T-helper 2 cell treated with Interferon-gamma antibody and Interleukin-4, amounts not matched to agents 5 μg/mL and 100 μg/mL, for 36 hours (primary cell): ENCODE measurements at places on chromosomes 1 and 21.

- no peak for DNase-seq
Measured at GRCh38 chr1:17607644-17608581, 68.4 kb downstream of the ARHGEF10L start.

DNA sequence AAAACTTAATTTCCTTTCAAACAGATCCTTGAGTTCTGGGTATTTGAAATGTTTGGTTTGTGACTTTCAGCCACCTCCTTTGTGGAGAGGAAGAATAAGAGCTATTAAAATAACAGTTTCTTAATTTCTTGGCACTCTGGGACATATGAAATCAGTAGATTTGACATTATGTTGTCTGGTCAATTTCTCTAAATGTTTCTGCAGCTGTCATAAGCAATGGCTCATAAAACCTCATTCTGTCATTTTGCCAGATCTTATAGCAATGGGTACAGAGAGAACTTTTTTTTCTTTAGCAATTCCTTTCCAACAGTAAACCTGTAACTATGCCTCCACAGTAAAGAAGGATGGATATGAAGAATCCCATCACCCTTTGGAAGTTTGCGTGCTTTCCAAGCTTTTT lies 52.6 kb downstream of the LAMC1 start:
- DNase-seq, result no peak

GRCh38 chr1:7613106-7613850 lies 157.8 kb upstream of the VAMP3 start:
- DNase-seq, result no peak

DNA sequence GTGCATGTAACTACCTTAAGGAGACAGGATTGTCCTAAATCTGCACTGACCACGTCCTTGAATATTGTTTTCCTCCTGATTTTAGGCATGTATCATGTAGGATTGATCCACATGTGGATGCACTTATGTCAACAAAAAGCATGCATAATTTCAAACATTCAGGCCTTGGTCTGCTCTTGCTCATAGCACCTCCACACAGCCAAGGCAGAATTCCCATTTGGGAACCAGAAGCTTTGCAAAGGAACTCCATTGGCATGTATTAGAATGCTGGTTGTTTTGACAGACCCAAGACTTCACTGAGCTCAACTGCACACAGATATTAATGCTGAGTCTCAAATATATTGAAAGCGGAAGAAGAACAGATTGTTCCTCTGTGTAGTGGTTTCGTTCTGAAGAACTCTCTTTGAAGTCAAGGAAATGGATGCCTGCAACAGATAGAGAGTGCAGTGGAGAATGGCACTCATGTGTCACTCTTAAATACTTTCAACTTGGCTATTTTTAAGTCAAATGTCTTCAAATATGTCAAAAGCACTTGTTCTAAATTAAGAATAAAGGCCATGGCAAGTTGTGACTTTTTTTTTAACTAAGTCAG lies 387.6 kb downstream of the LTN1 start:
- DNase-seq, result no peak

DNA sequence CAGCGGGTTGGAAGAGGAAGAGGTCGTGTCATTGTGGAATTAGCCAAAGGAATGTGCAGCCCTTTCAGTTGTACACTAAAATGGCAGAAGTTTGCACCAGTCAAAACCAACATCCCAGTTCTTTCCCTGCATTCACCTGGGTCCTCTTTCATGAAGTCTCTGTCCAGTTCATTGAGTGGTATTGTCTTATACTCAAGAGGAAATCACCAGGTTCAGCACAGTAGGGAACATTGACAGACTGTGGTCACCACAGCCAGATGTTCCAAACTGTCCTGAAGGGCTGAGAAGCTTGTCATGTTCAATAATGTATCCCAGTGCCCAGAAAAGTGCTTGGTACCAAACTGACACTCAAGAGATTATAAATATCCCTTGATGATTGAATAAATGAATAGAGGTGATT lies 131.6 kb downstream of the GLUL start:
- no peak for DNase-seq

GRCh38 chr1:112061901-112062320 lies 72.4 kb upstream of the KCND3 start:
- no peak for DNase-seq

DNA sequence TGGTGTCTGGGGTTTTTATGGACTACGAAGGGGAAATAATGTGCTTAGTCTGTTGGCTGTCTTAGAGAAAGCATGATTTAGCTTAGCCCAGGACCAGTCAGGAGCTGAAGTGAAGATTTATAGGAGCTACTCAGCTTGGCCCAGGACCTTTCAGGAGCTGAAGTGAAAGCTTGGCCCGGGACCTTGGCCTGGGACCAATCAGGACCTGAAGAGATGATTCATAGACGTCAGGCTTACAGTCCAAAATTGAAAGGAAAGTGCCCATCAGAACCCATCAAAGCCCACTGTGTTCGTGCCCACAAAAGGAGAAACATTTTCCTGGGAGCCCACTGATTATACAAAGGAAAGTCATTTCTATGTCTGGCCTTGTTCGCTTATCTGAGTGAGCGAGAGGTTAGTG lies 35.6 kb downstream of the MSTO1 start:
- no peak for DNase-seq

DNA sequence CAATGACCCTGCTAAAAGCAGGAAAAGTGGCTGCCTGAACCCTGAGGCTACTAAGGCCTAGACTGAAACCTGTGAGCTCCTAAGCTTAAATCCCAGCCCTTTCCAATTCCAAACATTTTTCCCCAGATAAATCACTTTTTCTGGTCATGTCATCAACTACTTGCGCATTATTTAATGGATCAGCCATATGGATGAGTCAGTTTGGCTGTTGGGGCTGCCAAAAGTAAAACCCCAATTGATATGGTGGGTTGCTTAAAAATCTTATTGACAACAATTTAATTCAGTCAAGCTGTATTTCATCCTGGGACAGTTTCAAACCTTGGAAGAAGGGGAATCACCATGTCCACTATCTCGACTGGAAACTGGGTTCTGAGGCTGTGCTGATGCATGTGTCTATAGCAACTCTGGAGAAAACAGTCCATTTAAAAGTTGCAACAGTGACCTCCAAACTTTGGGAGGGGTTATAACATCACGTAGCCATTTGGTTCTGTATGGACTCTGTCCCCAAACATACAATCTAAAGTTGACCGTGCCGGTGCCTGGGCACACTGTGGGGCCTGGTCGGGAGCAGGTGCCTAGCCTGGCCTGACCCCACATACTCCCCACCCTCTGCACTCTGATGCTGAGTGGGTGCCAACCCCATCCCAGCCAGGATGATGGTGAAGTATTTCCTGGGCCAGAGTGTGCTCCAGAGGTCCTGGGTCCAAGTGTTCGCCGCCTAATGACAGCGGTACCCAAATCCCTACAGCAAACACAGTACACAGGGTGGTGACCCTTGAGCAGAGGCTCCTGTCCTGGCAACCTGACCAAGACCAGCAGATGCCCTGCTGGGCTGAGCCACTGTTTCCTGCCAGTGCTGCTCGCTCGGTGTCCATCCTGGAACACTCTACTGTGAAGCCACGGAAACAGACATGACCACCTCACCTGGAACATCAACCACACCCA lies 46.5 kb upstream of the LRRC52 start:
- DNase-seq, result no peak

DNA sequence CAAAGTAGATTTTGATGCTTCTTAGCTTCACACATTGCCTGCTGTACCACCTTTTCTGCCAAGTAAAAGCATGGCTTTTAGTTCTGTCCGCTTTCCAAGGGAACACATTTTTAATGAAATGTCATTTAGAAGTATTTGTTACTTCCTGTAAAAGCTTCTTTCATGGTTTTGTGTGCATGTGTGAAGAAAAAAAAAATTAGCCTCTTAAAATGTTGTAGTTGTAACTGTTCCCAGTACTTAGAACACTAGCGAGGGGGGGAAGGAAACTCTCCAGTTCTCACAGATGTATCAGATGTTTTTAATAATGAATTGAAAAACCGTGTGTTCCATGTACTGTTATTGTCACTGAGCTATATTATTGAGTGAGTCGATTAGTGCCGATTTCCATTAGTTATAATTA lies 568.3 kb upstream of the ADGRL2 start:
- DNase-seq, result no peak

DNA sequence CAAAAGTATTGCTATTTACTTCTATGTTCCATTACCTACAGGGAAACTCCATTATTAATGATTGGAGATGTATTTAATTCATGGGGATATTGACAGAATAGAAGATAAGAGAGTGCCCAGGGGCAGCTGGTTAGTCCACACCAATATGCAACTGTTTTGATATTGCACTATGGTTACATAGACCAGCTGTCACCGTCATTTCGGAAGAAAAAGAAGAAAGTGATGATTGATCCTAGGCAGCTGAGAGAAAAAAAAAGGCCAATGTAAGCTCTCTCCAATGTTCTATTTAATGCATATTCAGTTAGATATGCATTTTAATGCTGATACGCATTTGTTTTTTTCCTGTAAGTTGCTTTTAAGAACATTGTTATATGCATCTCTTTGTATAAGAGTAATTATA lies 1367.2 kb downstream of the KCNT2 start:
- no peak for DNase-seq

GRCh38 chr1:154813300-154813816 lies 56.7 kb downstream of the KCNN3 start:
- DNase-seq, result no peak

- no peak for DNase-seq
Measured at GRCh38 chr1:240808381-240808780, 196.4 kb upstream of the GREM2 start.

DNA sequence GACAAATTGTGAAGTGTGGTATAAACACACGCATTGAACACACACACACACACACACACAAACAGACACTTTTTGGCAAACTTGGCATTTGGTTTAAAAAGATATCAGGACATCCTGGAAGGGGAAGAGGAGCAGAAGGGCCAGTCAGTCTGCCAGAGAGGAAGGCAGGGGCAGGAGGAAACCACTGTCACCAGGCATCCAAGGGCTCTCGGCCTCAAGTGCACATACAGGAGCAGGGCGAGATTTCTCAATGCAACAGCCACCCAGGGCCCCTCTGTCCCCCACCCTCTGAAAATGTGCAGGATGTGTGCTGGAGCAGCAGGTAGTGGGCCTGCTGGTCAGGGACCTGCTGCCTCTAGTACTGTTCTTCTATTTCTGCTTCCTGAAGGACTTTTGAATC lies 71.2 kb downstream of the ABCA4 start:
- no peak for DNase-seq

GRCh38 chr1:204888294-204888693 lies 17.6 kb downstream of the NFASC start:
- no peak for DNase-seq

DNA sequence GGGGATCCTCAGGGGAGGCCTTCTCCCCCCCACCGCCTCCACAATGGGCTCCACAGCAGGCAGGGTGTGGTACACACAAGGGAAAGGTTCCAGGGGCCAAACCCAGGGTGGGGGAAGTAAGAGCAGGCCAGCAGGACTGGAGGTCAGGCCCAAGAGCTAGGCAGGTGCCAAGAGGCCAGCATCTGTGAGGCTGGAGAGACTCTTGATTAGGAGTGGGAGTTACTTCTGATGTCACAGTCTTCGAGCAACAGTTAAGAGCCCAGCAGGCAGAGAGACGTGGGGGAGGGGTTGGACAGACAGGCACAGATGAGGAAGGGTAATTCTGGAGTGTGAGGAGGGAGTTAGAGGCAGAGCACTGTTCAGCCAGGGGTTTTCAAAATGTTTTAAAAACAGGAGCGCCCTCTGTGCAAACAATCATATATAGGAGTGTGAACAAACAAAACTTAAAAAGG lies 55.8 kb downstream of the SLC9A1 start:
- no peak for DNase-seq

DNA sequence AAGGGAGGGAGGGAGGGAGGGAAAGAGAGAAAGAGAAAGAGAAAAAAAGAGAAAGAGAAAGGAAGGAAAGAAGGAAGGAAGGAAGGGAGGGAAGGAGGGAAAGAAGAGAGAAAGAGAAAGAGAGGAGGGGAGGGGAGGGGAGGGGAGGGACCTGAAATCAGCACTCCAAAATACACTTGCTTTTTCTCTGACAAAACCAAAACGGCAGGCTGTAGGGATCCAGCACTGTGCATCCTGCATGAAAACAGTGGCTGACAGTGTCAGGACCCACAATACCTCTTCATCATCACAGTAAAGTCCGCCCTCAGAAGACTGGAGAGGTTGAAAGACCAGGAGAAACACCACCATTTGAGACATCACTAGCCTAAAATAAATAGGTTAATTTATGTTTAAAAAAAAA lies 156.0 kb upstream of the SOD1 start:
- DNase-seq, result no peak

DNA sequence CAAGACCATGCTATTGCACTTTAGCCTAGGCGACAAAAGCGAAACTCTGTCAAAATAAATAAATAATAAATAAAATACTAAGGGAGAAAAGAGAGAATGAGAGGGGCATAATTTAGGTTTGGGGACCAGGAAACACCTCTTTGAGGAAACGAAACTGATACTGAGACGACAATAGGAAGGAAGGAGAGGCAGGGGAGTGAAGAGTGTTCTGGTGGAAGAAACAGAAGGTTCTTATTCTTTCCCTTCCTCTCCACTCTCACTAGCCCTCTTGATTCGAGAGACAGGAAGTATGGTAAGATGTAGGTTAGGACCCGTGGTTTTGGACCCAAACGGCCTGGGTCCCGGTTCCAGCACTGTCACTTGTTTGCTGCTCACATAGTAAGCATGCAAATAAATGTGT lies 1.6 kb upstream of the NKAIN1 start:
- DNase-seq, result no peak

- no peak for DNase-seq
Measured at GRCh38 chr1:156947818-156948525, 27.5 kb downstream of the LRRC71 start.

DNA sequence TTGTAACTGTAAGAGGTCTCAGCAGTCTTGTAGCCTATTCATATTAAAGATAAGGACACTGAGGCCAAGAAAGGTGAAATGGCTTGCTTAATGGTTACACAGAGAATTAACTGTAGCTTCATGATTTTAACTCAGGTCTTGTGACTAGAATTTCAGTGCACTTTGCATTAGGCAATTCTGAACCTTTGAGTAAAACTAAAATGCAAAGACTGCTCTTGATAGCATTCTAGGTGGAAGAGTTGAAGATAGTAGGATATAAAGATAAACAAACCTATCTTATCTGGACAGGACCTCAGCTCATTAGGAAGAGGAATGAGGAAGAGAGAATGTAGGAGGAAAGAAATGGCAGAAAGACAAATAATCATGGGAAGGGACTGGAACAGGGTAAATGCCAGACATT lies 68.6 kb upstream of the RGL1 start:
- no peak for DNase-seq
